ENCODE measurements at places on chromosomes 1 and 21.

GRCh38 chr1:213166852-213167251 lies 115.8 kb downstream of the RPS6KC1 start:
- no peaks in the 10 kb centered on the region for H3K27me3 ChIP-seq
- no peak overlapping the region for H3K4me3 ChIP-seq
- H3K4me1 ChIP-seq = no peaks in the 10 kb centered on the region
- peaks cover 3% of the 10 kb centered on the region for H3K36me3 ChIP-seq
- H3K27ac ChIP-seq = no peak overlapping the region

GRCh38 chr21:36035381-36035791 lies 24.9 kb downstream of the SETD4 start:
- DNase-seq = peak; percentile 16
- no peaks in the 10 kb centered on the region for H3K27me3 ChIP-seq
- no peak overlapping the region for H3K4me3 ChIP-seq

GRCh38 chr1:75745276-75745675 lies 20.8 kb downstream of the ACADM start:
- DNase-seq = peak; percentile 30
- no peaks in the 10 kb centered on the region for H3K27me3 ChIP-seq
- no peaks in the 10 kb centered on the region for H3K4me1 ChIP-seq
- H3K4me3 ChIP-seq = no peak overlapping the region
- peaks cover 11% of the 10 kb centered on the region for H3K36me3 ChIP-seq
- no peak overlapping the region for H3K27ac ChIP-seq

DNA sequence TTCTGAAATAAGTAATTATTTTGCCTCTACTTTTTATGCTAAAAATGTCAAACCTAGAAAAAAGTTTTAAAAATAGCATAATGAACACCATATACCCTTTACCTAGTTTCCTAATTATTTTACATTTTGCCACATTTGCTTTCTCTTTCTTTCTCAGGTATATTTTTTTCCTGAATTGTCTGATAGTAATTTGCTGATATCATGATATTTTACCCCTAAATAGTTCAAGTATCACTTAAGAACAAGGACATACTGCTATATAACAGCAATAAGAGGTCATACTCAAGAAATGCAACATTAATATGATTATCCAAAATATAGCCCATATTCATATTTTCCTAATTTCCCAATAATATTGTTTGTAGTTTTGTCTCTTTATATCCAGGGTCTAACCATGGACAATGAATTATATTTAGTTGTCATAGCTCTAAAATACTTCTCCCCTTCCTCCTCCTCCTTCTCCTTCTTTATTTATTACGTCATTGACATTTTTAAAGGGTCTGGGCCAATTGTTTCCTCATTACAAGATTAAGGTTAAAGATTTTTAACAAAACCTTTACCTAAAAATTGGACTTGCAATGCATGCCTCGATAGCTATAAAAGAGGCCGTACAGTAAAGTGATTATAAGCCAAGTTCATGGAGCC lies 20.3 kb upstream of the SMYD2 start:
- no peak overlapping the region for H3K4me3 ChIP-seq
- no peaks in the 10 kb centered on the region for H3K4me1 ChIP-seq
- H3K27me3 ChIP-seq = peaks cover 12% of the 10 kb centered on the region
- DNase-seq = no peak

- H3K4me1 ChIP-seq = peaks cover 51% of the 10 kb centered on the region
- peak overlapping the region; percentile 21 for H3K27ac ChIP-seq
- no peak overlapping the region for H3K4me3 ChIP-seq
- H3K27me3 ChIP-seq = no peaks in the 10 kb centered on the region
- DNase-seq = no peak
Observed at GRCh38 chr1:150970808-150971582, 3.6 kb downstream of the CERS2 start.

- no peaks in the 10 kb centered on the region for H3K27me3 ChIP-seq
- H3K27ac ChIP-seq = no peak overlapping the region
- H3K4me1 ChIP-seq = no peaks in the 10 kb centered on the region
- no peak overlapping the region for H3K4me3 ChIP-seq
- H3K36me3 ChIP-seq = peaks cover 44% of the 10 kb centered on the region
Observed at GRCh38 chr1:119926553-119926952, 30.2 kb upstream of the ADAM30 start.

DNA sequence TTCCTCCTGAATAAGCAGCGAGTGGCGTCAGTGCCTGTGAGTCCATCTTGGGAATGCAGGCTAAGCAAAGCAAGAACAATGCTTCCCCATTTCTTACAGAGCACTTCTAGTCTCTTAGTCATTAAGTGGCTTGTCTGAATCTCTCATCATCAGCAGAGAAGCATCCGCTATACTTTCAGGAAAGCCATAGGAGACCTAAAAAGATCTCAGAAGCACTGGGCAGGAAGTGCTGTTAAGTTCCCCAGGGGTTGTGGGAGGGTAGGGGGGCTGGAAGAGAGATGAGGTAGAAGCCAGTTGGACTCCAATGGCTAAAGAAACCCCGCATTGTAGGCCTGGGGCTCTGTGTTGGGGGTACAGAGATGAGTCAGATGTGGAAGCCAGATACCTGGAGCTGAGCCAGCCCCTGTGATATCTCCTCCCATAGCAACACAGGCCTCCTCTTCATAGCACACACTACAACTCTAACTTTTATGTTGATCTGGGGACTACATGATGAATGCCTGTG lies 44.9 kb downstream of the SYT6 start:
- no peak overlapping the region for H3K4me3 ChIP-seq
- H3K27me3 ChIP-seq = no peaks in the 10 kb centered on the region
- peak; percentile 72 for DNase-seq
- peaks cover 50% of the 10 kb centered on the region for H3K4me1 ChIP-seq
- no peak overlapping the region for H3K27ac ChIP-seq

DNA sequence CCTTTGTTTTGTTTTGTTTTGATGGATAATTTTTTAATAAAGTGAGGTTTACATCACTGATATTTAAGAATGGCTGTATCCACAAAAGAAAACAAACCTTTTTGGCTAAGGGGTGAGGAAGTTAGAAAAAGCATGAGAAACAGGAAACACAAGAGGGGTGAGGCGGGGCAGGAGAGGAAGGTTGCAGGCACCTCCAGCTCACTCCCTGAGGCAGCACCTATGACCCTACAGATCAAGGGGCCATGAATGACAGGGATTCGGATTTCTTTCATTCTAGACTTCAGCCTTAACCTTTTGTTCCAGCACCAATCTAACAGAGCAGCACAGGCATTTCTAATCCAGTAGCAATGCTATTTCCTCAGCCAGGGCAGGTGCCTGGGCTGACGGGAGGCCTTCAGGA lies 4.4 kb downstream of the CLCA4 start:
- DNase-seq = no peak
- no peak overlapping the region for H3K4me3 ChIP-seq
- H3K4me1 ChIP-seq = no peaks in the 10 kb centered on the region
- no peaks in the 10 kb centered on the region for H3K27me3 ChIP-seq
- H3K36me3 ChIP-seq = no peaks in the 10 kb centered on the region

DNA sequence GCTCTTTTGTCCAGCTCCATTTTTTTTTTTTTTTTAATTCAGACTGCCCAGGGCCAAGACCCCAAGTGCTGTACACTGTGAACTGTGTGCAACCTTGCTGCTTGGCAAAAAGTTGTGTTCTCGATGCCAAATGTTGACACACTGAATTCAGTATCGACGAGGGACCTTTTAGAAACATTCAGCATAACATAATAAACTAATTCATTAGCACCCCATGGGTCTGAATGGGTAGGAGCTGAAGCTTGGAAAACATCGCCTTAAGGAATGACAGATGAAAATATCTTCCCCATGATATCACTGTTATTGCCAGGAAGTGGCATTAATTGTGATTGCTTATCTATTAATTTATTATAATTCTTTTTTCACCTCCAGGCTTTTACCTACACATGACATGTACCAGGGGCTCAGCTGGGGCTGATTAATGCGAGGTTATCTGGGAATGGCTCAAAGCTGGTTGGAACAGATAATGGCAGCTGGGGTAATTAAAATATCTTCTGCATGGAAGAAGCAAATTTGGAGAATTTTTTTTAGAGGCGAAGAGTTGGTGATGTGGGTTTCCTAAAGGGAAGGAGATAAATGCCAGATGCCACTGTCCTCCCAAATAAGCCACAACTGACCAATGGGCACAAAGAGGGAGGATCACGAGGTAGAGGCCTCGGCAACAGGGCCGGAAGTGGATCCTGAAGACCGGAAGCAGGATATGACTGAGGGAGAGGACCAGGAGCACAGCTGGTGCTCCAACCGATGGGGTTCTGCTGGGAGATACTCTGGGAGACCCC lies 169.3 kb downstream of the GRIK3 start:
- DNase-seq = no peak
- peaks cover 34% of the 10 kb centered on the region for H3K27me3 ChIP-seq
- no peak overlapping the region for H3K27ac ChIP-seq

Measured in common myeloid progenitor, CD34-positive (primary cell).